ENCODE measurements at places on chromosomes 1 and 21. TPM values are rescaled to one million over a fixed set of nuclear protein-coding genes. Genes with fewer than 3 reads are reported as not detected.

Gene CLEC20A
- total RNA-seq: not detected

Gene KCNA2
- 2.2 TPM for total RNA-seq

Gene GSTM4
- total RNA-seq: 18.5 TPM

Gene GIPC2
- total RNA-seq: 0.37 TPM

GRCh38 chr21:17789656-17790055 is 29.5 kb downstream of the C21orf91 start:
- peaks cover 78% of the 10 kb centered on the region for H3K36me3 ChIP-seq
- H3K27me3 ChIP-seq: no peaks in the 10 kb centered on the region
- DNase-seq: no peak
- peak overlapping the region; percentile 91 for H3K27ac ChIP-seq
- peak overlapping the region; percentile 51 for H3K4me3 ChIP-seq

Data from activated CD8-positive, alpha-beta T cell treated with anti-CD3 and anti-CD28 coated beads, Interleukin-2, amount 10 ng/mL, durations not matched to agents 7 days and 5 days (primary cell).